Stimulated activated CD4-positive, alpha-beta T cell treated with anti-CD3 and anti-CD28 coated beads, Interleukin-1b, Interleukin-23, amount 100 ng/mL, for 4 hours (primary cell): ENCODE measurements at places on chromosomes 7 and 10.

GRCh38 chr7:139725077-139725476, 52.7 kb downstream of the HIPK2 start:
- no peak for DNase-seq

- DNase-seq = no peak
Measured at GRCh38 chr10:79230850-79231249, 116.4 kb upstream of the PPIF start.

- DNase-seq = no peak
Measured at GRCh38 chr10:131660427-131660826, 240.4 kb upstream of the PPP2R2D start.

DNA sequence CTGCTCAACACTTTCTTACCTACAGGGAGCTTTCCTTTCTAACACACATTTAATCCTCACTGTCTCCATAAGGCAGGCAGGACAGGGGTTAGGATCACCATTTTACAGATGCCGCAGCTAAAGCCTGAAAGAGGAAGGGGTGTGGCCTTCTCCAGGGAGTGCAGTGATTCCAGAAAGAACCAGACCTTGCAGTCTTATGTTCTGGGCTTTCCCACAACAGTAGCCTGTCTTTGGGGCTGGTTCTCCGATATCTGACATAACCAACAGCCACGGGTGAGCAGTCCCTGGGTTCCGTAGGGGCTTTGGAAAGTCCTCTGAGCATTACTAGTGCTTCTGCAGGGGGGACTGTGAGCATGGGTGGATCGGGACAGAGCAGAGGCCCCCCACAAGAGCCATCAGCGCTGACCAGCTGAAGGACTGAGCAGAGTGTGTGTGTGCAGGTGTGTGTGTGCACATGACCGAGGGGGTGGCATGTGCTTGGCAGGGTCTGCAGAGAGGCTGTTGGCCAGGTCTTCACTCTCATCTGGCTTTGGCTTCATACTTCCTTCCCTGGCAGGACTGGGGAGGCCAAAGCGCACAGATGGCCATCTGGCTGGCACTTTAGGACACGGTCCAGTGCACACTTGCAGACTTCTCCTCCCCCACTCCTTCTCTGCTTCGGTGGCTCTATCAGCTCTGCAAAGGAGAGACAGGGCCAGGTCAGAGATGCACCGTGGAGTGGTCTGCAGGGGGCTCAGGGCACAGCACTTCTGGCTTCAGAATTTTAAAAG, 400.3 kb downstream of the RPS24 start:
- no peak for DNase-seq

DNA sequence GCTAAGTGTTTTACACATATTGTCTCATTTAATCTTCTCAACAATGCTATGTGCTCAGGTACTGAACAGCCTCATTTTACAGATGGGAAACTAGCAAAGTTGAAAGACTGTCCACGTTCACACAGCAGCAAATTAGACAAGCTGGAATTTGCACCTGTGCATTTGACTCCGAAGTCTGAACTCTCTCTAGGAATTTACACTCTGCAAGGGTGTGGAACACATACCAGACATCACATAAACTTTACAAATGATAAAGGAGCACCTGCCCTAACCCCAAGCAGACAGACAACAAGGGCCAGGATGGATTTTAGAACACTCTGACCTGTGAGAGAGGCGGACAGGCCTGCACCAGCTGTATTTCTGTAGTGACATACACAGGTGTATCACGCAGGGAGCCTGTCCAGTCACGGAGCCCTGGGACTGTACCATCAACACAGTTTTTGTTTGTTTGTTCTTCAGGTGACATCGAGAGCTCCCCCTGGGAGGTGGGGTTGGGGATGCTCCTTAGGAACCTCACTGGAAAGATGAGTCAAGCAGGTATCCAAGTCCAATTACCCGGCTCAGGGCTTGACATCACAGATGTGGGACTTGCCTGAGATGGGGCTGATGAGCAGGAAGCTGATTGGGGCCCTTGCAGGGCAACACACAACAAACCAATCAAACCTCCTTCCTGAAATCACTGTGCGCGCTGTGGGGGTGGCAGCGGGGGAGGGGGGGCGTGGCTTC, 31.0 kb downstream of the MKI67 start:
- no peak for DNase-seq

DNA sequence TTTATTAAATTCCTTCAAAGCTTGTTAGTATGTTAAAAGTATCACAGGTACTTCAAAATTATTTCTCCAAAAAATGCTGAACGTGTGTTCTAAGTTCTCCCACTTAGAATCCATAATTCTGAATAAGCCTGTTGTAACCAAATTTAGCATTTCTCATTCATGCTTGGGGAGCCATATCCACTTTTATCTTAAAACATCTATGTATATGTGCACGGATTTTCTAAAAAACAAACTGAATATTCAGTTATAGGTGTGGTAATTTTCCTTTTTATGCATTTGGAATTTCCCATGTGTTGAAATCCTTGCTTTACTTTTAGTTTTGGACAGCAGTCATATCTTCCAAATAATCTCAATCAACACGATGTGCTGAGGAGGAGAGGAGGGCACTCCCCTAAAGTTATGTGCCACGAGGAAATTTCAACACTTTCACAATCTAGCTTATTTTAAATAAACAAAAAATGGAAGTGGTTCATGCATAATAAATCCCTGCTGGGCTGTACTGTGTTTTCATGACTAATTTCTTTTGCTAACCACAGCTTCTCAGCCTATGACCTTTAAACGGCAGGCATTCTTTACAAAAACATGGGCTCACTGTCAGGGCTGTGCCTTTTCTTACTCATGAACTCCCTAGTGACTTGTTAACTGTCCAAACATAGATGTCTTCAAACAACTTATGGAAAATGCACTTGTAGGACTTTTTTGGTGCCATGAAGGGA, 380.3 kb upstream of the SEMA3C start:
- DNase-seq = no peak

- no peak for DNase-seq
Measured at GRCh38 chr7:122340427-122340826, 35.9 kb upstream of the FEZF1 start.

- no peak for DNase-seq
Measured at GRCh38 chr10:27369880-27370279, 129.3 kb upstream of the ACBD5 start.

GRCh38 chr10:112526139-112526538, 79.1 kb downstream of the VTI1A start:
- DNase-seq = no peak

GRCh38 chr10:65798133-65798532, 1127.7 kb upstream of the LRRTM3 start:
- no peak for DNase-seq

DNA sequence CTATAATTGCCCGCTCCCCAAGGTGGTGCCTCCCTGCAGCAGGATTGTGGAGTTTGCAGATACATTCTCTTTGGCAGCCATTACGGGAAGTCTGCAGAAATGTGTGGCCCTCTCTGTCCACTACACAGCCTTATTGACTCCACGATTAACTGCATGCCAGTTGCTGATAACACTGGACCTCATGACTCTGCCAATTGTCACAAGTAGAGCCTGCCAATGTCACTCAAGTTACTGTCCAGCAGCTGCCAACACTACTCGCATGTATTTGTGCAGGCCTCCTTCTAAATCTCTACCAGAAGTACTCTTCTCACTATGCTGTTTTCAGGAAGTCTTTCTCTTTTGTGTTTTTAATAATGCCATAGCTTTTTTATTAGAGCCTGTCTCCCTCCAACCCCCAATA, 128.8 kb downstream of the PPP1R3A start:
- no peak for DNase-seq

- no peak for DNase-seq
Measured at GRCh38 chr10:50398823-50399222, 147.5 kb upstream of the ASAH2 start.

GRCh38 chr7:35026150-35026549, 11.1 kb downstream of the DPY19L1 start:
- no peak for DNase-seq

DNA sequence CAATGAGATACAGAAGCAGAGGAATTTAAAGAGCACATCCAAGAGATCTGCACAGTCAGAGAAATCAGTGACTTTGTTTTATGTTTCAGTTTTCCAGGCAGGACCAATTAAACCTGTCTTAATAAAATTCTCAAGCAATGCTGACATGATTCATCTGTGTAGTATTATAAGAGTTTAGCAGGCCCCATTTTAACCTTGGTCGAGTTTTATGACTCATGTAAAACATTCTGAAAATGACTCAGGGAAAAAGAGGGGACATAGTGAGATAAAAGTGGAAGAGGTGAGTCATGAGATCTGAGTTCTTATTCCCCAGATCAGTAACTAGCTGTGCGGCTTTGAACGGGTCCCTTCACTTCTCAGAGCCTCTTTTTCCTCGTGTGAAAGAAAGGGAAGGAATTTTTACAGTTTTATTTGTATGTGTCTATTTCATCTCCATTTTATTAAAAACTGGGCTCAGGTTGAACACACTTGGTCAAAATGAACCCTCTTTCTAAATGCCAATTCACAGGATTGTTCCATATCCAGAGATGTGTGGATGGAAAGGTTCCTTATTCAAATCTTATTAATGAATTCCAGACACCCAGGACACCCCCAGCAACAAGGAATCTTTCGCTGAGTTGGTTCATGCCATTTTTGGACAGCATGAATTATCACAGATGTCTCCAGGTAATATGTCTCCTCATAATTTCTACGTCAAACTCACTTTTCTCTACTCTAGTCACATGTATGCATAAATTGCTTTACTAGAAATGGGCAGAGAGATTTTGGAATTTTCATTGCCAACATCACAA, 143.2 kb downstream of the JAZF1 start:
- DNase-seq = no peak

- DNase-seq = no peak
Measured at GRCh38 chr7:18570890-18571478, 75.4 kb downstream of the HDAC9 start.

- no peak for DNase-seq
Measured at GRCh38 chr7:49443515-49443914, 329.9 kb upstream of the VWC2 start.

GRCh38 chr7:85776691-85777345, 590.0 kb upstream of the SEMA3D start:
- DNase-seq = no peak

DNA sequence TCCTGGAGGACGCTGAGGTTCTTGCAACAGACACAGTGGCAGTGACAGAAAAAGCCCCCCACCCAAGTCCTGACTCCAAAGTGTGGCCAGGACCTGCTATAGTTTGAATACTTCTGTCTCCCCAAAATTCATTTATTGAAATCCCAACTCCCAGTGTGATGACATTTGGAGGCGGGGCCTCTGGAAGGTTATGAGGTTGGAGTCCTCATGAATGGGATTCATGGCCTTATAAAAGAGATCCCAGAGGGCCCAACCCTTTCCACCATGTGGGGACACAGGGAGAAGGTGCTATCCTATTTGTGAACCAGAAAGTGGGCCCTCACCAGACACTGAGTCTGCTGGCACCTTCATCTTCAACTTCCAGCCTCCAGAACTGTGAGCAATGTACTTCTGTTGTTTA, 18.3 kb downstream of the ANXA11 start:
- DNase-seq = no peak
